ENCODE measurements at places on chromosomes 7 and 10.

GRCh38 chr10:79165070-79165778, 96.5 kb downstream of the ZMIZ1 start:
- peak; percentile 76 for DNase-seq

- DNase-seq: no peak
Observed at GRCh38 chr7:114663502-114663901, 248.9 kb downstream of the FOXP2 start.

GRCh38 chr10:15045380-15045779, 1.6 kb downstream of the OLAH start:
- DNase-seq: no peak

DNA sequence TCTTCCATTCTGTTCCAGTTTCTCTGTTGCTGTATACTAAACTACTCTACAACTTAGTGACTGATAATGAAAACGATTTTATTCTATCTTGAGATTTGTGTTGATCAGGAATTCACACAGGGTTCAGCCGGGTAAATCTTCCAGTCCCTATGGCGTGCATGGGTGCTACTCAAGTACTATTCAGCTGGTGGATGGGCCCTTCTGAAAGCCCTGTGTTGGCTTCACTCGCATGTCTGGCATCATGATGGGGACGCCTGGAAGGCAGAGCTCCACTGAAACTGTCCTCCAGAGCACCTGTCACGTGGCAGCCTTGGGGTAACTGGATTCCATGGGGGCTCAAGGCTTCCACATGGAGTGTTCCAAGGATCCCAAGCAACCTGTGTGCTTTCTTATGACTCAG, 86.0 kb upstream of the ZMIZ1 start:
- no peak for DNase-seq

DNA sequence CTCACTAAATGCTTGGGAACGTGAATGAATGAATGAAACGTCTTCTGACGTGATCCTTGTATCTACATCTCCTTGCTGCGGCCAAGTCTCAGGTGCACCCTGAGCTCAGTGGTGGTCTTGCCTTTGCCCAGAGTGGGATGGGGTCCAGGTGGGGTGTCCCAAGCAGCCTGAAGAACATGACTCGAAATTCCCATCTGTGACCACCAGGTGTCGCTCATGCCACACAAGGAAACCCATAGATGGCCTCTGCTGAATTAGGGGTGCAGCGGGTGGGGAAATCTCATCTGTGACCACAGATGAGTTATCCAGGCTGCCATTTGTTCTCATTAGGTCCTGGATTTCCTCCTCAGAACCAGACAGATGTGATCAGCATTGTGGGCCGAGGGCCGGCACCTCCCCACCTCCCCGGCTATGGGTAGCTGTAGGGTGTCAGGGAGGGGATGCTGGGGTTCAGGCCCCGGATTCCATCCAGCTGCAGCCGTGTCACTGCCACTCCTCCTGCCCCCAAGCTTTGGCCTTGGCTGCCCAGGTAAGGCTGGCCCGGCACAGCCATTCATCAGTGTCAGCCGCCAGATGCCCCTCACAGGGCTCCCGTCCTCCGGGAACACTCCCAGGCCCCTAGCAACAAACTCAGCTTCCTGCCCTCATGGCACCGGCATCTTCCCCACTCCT, 21.0 kb upstream of the GNA12 start:
- peak; percentile 63 for DNase-seq

DNA sequence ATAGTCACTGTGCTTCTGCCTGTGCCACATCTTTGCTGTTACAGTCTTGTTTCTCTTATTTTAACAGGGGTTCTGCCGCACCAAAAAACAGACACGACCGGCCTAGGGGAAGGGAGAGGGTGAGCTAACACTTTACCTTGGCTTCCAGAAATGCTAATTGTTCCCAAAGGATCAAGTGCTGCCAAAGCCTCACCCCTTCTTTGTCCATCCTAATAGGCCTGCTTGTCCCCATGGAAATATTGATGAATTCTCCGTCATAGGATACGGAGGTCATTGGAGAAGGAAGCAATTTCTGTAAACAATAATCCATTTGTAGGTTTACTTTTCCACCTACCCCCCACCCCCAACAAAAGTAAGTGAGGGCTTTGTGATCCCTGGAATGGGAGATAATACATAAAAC, 567.3 kb downstream of the KCNMA1 start:
- no peak for DNase-seq

DNA sequence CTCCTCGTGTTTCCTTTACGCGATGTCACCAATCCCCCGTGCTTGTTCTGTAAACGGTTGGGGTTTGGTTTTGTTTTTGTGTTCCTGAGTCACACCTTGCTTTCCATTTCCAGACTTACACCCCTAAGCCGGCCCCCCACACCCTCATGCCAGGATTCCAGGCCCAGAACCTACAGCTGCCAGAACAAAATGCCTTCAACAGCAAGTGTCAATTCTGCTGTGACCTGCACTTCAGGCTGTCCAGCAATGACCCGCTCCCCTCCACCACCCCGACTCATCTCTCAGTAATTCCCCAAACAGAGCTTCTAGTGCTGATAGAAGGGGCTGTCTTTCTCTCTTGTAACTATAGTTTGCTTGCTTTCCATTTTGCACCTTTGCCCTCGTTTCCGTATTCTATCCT, 722.1 kb upstream of the CELF2 start:
- no peak for DNase-seq

GRCh38 chr10:35498693-35499092, 106.4 kb upstream of the GJD4 start:
- no peak for DNase-seq

DNA sequence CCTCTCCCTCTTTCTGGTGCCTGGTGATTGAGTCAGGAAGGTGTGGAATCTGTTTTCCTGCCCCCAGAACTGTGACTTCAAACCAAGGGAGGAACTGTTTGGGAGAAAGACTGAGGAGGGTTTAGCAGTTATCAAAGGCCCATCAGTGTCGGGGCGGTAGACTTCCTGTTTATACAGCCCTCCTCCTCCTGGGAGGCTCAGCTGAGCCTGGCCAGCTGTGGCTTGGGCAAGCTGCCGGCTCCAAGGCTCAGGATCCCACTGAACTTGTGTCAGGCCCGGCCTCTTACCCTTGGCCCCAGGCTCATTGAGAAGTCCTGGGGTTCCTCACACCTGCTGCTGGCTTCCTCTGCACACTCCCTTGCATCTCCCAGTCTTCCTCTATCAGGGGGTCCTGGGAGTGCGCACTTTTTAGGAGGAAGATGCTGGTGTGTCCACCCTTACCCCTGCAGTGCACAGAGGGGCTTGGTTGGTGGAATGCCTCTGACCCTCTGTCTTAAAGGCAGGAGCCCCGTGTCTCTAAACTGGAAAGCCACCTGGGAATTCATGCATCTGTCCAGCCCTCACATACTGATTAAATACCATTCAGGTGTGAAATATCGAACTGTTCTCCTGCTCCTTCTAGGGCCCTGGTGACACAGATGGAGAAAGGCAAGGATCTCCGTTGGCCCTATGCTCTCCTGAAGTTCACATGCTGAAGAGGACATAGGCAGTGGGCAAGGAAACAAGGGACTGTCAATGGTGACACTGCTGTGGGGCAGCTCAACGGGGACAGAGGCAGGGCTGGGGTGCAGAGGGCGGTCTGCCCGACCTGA, 32.4 kb downstream of the CXCL12 start:
- no peak for DNase-seq

- no peak for DNase-seq
Observed at GRCh38 chr7:6251653-6252052, 20.8 kb downstream of the CYTH3 start.

DNA sequence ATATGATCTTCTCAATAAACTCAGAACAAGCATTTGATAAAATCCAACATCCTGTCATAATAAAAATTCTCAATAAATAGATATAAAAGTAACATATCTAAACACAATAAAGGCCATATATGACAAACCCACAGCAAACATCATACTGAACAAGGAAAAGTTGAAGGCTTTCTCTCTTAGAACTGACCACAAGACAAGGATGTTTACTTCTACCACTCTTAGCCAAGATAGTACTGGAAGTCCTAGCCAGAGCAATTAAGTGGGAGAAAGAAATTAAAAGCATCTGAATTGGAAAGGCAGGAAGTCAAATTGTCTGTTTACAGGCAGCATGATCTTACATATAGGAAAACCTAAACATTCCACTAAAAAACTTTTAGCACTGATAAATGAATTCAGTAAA, 510.9 kb downstream of the ANKRD7 start:
- DNase-seq: no peak

- DNase-seq: no peak
Observed at GRCh38 chr10:31018356-31018750, 13.3 kb downstream of the ZNF438 start.

DNA sequence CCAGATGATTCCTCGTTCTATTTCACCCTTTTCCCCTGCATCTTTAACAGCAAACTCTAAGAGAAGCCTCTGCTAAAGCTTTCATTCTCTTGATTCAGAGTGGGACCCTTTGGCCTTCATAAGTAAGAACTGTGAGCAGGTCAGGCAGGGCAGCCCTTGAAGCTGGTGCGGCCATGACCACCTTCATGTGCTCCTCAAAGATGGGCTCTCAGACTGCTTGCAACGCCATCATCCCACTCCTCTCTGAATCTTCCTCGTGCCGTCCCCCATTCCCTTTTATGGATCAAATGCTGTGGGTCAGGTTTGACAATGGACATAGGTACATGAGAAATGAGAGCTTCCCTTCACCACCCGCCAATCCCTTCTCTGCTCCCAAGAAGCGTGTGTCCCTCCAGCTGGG, 207.4 kb downstream of the TCF7L2 start:
- DNase-seq: no peak

DNA sequence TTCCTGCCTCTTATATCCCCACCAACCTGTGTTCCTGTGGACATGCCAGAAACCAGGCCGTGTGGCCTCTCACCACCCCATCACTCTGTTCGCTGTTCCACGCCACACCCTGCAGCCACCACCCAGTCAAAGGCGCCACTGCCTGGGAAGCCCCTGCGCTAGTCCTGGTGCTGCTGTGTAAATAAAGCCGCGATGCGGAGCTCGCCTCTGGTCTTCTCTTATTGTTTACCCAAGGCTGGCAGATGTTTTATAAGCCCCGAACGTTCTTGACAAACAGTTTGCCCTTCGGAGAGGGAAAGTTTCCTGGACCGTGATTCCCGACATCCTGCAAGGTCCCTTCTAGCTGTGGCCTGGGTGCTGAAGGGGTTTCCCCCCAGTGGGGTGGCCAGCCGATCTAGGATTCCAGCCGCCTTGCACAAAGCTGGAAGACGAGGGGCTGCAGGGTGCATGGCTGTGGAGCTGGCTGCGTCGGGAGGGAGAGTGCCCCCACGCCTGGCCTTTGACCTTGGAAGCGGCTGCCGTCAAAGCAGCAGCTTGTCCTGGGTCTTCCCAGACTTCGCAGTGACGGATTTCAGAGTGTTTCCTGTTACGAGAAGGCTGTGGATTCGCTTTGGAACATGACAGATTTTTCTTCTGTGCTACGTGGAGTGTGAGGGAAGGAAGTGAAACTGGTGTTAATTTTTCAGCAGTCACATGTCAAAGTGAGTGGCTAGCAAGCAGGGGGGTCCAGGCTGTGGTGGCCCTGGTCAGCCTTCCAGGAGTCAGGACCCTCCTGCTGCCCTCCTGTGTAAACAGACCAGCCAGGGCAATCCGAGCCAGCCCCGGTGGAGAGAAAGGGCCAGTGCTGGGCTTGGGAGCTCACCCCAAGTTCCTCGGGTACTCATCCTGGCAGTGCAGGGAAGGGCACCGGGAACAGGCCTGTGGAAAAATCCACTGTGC, 61.6 kb downstream of the LHPP start:
- DNase-seq: no peak

- no peak for DNase-seq
Observed at GRCh38 chr10:73439055-73439454, 5.7 kb upstream of the MSS51 start.

GRCh38 chr10:14838582-14839304, 637 bp downstream of the HSPA14 start:
- DNase-seq: peak; percentile 51

GRCh38 chr10:63627396-63627795, 106.2 kb downstream of the REEP3 start:
- DNase-seq: no peak

GRCh38 chr7:129728875-129729467, 117.5 kb downstream of the NRF1 start:
- DNase-seq: no peak

- no peak for DNase-seq
Observed at GRCh38 chr7:110762546-110763225, 328.2 kb upstream of the LRRN3 start.

DNA sequence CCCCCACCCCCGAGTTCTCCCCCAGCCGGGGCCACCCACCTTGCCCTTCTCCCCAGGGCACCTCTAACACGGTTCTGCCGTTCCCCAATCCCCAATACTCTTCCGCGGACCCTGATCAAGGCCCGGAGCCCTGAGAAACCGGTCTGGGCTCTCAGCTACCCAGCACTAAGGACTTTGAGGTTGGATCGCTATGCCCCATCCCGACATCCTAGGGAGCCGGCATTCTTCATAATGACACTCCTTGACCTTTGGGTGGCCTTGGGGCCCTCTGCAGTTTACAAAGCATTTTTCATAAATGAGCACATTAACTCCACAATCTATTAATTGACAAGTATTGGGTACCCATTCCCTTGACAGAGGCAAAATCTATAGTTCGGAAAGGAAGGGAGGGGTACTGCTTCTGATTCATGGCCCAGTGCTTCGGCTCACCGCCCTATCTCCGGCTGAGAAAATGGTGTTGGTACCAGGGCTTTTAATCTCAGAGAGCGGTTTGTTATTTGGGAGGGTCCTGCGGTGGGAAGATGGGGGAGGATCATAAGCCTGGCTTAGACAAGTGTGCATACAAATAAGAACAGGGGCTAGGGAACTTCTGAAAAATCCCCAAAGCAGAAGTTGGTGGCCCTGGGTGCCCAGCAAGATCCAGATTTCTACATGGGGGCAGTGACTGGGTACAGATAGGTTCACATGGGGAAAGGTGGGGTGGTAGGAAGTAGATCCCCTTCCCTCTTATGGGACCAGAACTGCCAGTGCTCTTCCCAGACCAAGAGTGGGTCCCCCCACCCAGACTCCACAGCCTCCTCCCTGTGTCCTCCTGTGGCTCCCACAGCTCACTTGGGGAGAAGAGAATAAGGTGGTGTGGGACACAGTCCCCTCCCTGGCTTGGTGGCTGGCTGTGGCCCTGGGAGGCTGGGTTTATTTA, 3.2 kb downstream of the IMPDH1 start:
- no peak for DNase-seq

DNA sequence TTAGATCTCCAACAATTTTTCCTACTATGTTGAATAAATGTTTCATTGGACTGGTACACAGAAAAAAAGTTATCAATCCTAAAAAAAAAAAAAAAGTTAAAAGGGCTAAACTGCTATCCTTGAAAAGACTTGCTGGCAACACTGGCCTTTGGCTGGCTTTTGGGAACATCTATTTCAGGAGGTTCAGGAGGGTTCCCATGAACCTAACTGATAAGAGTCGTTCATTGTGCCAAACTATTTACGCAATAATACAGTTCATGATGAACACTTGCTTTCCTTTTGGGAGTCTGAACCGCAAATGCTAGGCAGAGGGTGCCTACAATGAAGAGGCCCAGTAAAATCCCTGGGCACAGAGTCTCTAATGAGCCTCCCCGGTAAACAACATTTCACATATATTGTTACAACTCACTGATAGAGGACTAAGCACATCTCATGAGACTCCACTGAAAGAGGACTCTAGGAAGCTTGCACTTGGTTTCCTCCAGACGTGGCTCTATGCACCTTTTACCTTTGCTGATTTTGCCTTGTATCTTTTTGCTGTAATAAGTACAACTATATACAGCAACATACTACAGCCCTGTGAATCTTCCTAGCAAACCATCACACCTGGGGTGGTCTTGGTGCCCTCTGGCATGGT, 45.0 kb downstream of the ZFAND4 start:
- DNase-seq: no peak

- no peak for DNase-seq
Observed at GRCh38 chr7:52925332-52925731, 110.1 kb upstream of the POM121L12 start.

GRCh38 chr7:114047889-114048288, 129.1 kb upstream of the PPP1R3A start:
- DNase-seq: no peak
